Common myeloid progenitor, CD34-positive (primary cell): ENCODE measurements at places on chromosomes 7 and 10.

DNA sequence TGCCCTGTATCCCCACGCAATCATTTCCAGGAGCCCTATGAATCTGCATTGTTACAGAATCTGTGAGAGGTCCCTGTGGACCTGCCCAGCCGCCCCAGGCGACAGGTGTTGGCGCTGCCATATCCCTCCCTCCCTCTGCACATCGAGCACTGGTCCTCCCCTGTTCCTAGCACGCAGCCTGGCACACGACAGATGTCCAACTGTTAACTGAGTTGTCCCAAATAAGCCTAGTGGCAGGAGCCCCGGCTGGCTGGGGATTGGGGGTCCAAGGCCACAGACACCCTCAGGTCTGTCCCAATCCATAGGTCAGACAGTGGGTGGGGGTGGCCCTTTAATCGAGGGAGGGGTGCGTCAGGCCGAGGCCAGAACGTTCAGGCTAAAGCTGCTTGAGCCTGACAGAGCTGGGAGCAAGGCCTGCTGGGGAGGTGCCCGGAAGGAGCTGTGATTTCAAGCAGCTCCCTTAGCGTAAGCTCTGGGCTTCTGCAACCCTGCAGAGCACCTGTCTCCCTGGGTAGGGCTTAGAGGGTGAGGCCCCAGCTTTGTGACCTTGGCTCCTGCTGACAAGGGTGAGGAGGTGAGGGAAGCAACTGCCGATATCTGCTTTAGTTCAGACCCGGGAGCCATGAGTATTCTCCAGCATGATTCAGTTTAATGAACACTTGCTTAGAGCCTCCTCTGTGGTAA is 40.1 kb downstream of the ADRA2A start:
- no peaks in the 10 kb centered on the region for H3K27me3 ChIP-seq
- H3K27ac ChIP-seq = no peak overlapping the region
- peaks cover 18% of the 10 kb centered on the region for H3K4me1 ChIP-seq
- H3K4me3 ChIP-seq = no peak overlapping the region
- H3K36me3 ChIP-seq = no peaks in the 10 kb centered on the region

DNA sequence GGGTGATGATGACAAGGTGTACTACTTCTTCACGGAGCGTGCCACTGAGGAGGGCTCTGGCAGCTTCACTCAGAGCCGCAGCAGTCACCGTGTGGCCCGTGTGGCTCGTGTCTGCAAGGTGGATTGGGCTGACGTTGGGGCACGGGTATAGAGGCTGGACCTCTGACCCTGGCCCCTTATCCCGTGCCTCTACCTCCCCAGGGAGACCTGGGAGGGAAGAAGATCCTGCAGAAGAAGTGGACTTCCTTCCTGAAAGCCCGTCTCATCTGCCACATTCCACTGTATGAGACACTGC is 8.4 kb downstream of the MRPL43 start:
- no peaks in the 10 kb centered on the region for H3K27me3 ChIP-seq
- no peak overlapping the region for H3K27ac ChIP-seq
- H3K36me3 ChIP-seq = peaks cover 31% of the 10 kb centered on the region
- DNase-seq = no peak
- H3K4me1 ChIP-seq = no peaks in the 10 kb centered on the region
- H3K4me3 ChIP-seq = no peak overlapping the region

DNA sequence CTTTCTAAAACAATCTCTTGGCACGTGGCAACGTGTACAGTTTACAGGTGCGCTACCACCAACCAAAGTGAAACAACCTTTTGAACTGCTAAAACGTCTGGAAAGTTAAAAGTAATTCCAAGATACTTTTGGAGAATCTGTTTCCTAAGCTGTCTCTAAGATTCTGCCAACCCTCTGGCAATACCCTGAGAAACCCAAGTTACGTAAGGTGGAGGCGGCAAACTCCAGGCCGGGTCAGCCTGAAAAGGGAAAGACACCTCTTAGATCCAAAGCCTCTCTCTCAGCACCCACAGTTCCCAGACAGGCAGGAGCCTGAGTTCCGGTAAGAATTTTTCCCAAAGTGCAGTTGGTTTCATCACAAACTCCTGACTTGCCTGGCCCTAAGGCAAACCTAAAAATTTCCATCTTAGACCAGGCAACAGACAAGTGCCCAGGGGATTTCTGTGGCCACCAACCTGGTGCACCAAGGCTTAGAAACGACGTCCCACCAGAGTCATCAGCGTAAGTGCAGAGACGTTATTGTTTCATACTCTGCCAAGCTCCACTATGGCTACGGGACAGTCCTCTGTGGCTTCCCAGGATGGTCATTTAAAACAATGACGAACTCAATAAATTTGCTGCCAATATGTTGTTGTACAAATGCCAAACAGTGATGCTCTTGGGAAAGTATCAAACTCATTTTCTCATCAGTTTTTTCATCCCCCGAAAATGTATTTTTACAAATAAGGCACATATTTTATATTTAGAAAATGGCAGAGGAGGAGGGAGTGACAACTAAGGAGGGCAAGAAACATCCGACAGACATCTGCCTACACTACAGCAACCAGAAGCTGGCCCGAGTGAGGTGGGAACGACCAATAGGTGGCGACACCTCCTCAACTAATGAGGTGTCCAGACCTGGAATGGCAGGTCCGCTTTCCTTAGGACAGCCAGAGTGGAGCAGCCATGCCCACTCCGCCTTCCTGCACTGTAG is 205.8 kb upstream of the FRMD4A start:
- H3K36me3 ChIP-seq = peaks cover 1% of the 10 kb centered on the region
- H3K27me3 ChIP-seq = no peaks in the 10 kb centered on the region
- H3K27ac ChIP-seq = no peak overlapping the region
- H3K4me1 ChIP-seq = peaks cover 2% of the 10 kb centered on the region

GRCh38 chr10:121645696-121646095 is 47.5 kb upstream of the FGFR2 start:
- DNase-seq = no peak
- H3K4me3 ChIP-seq = no peak overlapping the region
- H3K4me1 ChIP-seq = no peaks in the 10 kb centered on the region
- no peaks in the 10 kb centered on the region for H3K36me3 ChIP-seq

GRCh38 chr7:151115121-151115835 is 29.0 kb downstream of the AGAP3 start:
- H3K4me1 ChIP-seq = no peaks in the 10 kb centered on the region
- no peak overlapping the region for H3K27ac ChIP-seq
- peaks cover 26% of the 10 kb centered on the region for H3K36me3 ChIP-seq
- peak overlapping the region; percentile 23 for H3K4me3 ChIP-seq
- peak; percentile 43 for DNase-seq

- H3K4me1 ChIP-seq = no peaks in the 10 kb centered on the region
- DNase-seq = no peak
- no peaks in the 10 kb centered on the region for H3K36me3 ChIP-seq
- H3K27me3 ChIP-seq = no peaks in the 10 kb centered on the region
- no peak overlapping the region for H3K4me3 ChIP-seq
Measured at GRCh38 chr7:26140380-26140779, 11.6 kb upstream of the NFE2L3 start.

GRCh38 chr7:5699467-5700384 is 81.7 kb downstream of the RNF216 start:
- no peak overlapping the region for H3K4me3 ChIP-seq
- peaks cover 37% of the 10 kb centered on the region for H3K4me1 ChIP-seq
- no peaks in the 10 kb centered on the region for H3K27me3 ChIP-seq
- DNase-seq = peak; percentile 26
- H3K27ac ChIP-seq = no peak overlapping the region
- peaks cover 3% of the 10 kb centered on the region for H3K36me3 ChIP-seq

- H3K4me1 ChIP-seq = no peaks in the 10 kb centered on the region
- H3K4me3 ChIP-seq = no peak overlapping the region
- no peak overlapping the region for H3K27ac ChIP-seq
- no peaks in the 10 kb centered on the region for H3K27me3 ChIP-seq
- no peak for DNase-seq
Measured at GRCh38 chr10:68096913-68097516, 12.3 kb upstream of the MYPN start.

- H3K36me3 ChIP-seq = no peaks in the 10 kb centered on the region
- no peaks in the 10 kb centered on the region for H3K27me3 ChIP-seq
- no peak overlapping the region for H3K27ac ChIP-seq
- no peak for DNase-seq
Measured at GRCh38 chr10:100907773-100908363, 4.9 kb upstream of the SLF2 start.

- H3K36me3 ChIP-seq = no peaks in the 10 kb centered on the region
- peaks cover 9% of the 10 kb centered on the region for H3K27me3 ChIP-seq
- no peaks in the 10 kb centered on the region for H3K4me1 ChIP-seq
- DNase-seq = no peak
- no peak overlapping the region for H3K4me3 ChIP-seq
Measured at GRCh38 chr10:86726677-86726999, 29.8 kb upstream of the BMPR1A start.

GRCh38 chr7:43750016-43750887 is 8.2 kb upstream of the BLVRA start:
- no peak overlapping the region for H3K27ac ChIP-seq
- no peaks in the 10 kb centered on the region for H3K27me3 ChIP-seq
- no peaks in the 10 kb centered on the region for H3K36me3 ChIP-seq

DNA sequence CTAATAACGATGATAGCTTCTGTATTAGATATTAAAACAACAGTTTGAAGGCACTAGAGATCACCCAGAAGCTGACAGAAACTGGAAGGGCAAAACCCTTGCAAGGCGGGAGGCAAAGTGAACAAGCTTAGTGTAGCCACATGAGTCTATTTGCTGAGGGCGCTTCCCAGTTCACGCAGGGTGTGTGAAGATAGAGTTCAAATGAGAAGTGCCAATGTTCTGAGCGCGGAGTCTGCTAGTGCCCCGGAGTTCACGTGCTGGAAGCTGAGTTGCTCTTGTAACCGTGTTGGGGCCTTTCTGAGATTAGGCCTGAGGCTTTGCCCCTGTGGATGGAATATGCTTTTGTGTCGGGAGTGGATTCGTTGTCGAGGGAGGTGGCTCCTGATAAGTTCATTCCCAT is 16.6 kb upstream of the GTPBP4 start:
- no peaks in the 10 kb centered on the region for H3K4me1 ChIP-seq
- H3K36me3 ChIP-seq = no peaks in the 10 kb centered on the region
- no peak overlapping the region for H3K27ac ChIP-seq
- H3K27me3 ChIP-seq = peaks cover 15% of the 10 kb centered on the region
- H3K4me3 ChIP-seq = no peak overlapping the region
- DNase-seq = no peak

GRCh38 chr7:214410-215212 is 22.2 kb downstream of the FAM20C start:
- H3K4me1 ChIP-seq = no peaks in the 10 kb centered on the region
- no peak overlapping the region for H3K27ac ChIP-seq
- H3K4me3 ChIP-seq = no peak overlapping the region
- no peaks in the 10 kb centered on the region for H3K36me3 ChIP-seq
- no peaks in the 10 kb centered on the region for H3K27me3 ChIP-seq

- H3K27me3 ChIP-seq = no peaks in the 10 kb centered on the region
- H3K4me1 ChIP-seq = no peaks in the 10 kb centered on the region
- DNase-seq = no peak
Measured at GRCh38 chr7:40175725-40176510, 41.1 kb downstream of the SUGCT start.

DNA sequence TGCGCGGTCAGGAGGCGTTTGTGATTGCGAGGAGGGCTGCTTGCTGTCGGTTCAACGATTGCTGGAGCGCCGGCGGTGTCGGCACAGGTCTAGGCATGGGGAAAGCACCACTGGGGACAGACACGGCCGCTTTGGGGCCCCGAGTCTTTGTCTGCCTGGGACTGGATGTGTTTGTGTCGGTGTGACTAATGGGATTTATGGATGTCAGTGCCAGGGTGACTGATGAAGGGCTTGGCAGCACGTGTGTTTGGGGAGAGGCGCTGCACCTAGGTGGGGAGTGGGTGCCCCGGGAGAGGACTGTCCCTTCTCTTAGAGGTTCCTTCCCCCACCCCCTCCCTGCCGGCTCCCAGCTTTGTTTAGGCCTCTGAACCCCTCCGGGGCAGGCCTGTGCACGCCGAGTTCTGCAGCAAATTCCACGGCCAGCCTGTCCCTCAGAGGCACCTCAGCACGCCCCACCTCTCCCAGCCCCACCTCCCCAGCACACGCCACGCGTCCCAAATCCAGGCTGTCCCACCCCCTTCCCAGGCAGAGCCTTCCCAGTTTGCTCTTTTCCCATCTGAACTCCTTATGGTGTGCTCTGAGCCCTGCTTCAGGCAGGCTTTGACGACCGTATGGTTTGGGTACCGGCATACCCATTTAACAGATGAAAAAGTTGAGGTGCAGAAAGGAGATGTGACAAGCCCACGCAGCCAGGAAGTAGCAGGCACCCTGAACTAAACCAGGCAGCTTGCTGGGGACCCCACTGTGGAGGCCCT is 6.4 kb upstream of the TNRC18 start:
- H3K27ac ChIP-seq = peak overlapping the region; percentile 77
- no peaks in the 10 kb centered on the region for H3K36me3 ChIP-seq
- peak overlapping the region; percentile 94 for H3K4me3 ChIP-seq
- DNase-seq = no peak

- H3K27ac ChIP-seq = no peak overlapping the region
- no peaks in the 10 kb centered on the region for H3K27me3 ChIP-seq
- H3K4me1 ChIP-seq = no peaks in the 10 kb centered on the region
- no peaks in the 10 kb centered on the region for H3K36me3 ChIP-seq
Measured at GRCh38 chr7:48251766-48252165, 80.5 kb downstream of the ABCA13 start.

DNA sequence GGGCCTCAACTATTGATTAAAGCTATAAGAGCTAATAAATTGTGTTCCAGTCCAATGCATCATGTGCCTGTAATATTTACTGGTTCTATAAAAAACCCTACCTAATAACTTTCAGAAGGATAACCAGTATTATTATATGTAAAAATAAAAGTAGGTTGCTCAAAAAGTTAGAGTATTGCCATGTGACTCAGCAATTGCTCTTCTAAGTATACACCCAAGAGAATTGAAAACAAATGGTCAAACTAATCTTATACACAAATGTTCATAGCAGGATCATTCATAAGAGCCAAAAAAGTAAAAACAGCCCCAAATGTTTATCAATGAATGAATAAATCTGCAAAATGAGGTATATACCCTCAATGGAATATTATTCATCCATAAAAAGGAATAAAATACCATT is 89.5 kb upstream of the TES start:
- H3K4me1 ChIP-seq = peaks cover 2% of the 10 kb centered on the region
- no peaks in the 10 kb centered on the region for H3K27me3 ChIP-seq
- H3K4me3 ChIP-seq = no peak overlapping the region
- H3K27ac ChIP-seq = no peak overlapping the region

- no peak overlapping the region for H3K27ac ChIP-seq
- H3K27me3 ChIP-seq = no peaks in the 10 kb centered on the region
- no peaks in the 10 kb centered on the region for H3K4me1 ChIP-seq
- H3K4me3 ChIP-seq = no peak overlapping the region
- DNase-seq = no peak
- H3K36me3 ChIP-seq = peaks cover 48% of the 10 kb centered on the region
Measured at GRCh38 chr7:36448781-36449379, 59.2 kb downstream of the ANLN start.

GRCh38 chr10:24039897-24040296 is 169.0 kb upstream of the KIAA1217 start:
- no peak for DNase-seq
- no peaks in the 10 kb centered on the region for H3K27me3 ChIP-seq
- no peak overlapping the region for H3K4me3 ChIP-seq
- no peaks in the 10 kb centered on the region for H3K36me3 ChIP-seq
- no peak overlapping the region for H3K27ac ChIP-seq
- H3K4me1 ChIP-seq = no peaks in the 10 kb centered on the region

DNA sequence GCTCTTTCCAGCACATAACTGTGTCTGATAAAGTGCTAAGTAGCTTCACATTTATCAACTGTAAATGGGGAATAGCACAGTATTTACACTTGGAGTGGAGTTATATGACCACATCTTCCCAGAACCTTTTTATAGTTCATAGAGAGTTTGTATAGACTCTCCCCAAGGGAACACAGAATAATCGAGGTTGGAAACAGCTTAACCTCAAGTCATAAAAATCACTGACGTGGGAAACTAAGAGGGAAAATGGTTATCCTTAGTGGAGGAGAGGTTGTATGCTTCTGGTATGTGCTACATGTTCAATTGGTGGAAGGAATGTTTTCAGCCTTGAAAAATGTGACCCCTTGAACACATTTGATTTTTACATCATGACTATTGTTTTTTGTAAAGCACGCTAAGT is 167.9 kb upstream of the KIAA1217 start:
- H3K4me3 ChIP-seq = no peak overlapping the region
- DNase-seq = no peak
- H3K27ac ChIP-seq = no peak overlapping the region
- no peaks in the 10 kb centered on the region for H3K4me1 ChIP-seq
